ENCODE measurements at places on chromosomes 11 and 22.

DNA sequence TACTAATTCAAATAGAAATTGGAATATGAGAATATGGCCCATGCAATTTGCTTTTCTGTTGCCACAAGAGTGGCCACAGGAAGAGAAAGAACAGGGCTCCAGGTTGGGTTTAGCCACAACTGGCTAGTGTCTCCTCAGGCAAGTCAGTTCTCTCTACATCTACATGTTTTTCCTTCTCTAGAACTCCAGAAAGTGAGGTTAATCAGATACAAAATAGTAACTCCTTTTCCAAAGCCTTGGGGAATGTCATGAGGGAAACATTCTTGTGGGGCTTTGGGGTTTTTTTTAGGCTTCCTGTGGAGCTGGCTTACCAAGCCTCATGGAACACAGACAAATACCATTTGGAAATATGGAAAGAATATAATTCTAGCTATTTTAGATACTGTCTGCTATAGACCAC, 161.6 kb downstream of the NAV2 start:
- DNase-seq, result no peak

- DNase-seq, result peak; percentile 30
Observed at GRCh38 chr22:24183321-24184031, 2.2 kb downstream of the SUSD2 start.

DNA sequence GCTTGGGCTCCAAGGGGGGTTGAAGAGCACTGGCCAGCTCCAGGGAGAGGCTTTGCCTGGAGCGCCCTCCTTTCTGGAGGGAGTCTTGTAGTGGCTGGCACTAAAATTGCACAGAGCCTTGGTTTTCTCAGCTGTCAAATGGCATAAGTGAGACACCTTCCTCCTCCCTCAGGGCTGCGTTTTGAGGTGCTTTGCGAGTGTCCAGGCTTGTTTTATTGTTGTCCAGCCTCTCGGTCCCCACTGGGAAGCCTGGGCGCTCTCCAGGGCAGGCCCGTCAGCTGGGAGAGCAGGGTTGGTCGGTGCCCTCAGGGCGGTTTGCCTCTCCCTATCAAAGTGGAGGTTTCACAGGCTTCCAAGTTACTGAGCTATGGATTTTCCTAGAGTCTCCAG, 149.3 kb upstream of the B3GAT1 start:
- no peak for DNase-seq

GRCh38 chr11:46570790-46571398, 22.9 kb downstream of the AMBRA1 start:
- no peak for DNase-seq

GRCh38 chr11:119680541-119681360, 48.2 kb downstream of the NECTIN1 start:
- DNase-seq, result no peak

DNA sequence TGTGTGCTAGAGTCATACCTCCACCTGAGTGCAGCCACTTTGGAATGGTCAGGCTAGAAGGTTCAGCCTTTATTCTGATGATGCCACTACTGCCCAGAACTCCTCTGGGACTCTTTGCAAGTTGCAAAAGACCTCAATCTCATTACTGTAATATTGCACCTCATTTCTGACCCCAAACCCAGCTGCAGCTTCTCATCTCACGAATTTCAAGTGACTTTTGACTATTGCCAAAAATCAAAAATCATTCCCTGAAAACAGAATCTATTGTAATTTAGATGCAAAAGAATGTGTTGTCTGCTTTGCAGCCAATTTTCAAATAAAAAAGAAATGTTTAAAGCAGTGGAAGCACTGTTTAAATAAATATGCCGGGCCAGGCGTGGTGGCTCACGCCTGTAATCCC, 25.2 kb downstream of the GVQW3 start:
- no peak for DNase-seq

DNA sequence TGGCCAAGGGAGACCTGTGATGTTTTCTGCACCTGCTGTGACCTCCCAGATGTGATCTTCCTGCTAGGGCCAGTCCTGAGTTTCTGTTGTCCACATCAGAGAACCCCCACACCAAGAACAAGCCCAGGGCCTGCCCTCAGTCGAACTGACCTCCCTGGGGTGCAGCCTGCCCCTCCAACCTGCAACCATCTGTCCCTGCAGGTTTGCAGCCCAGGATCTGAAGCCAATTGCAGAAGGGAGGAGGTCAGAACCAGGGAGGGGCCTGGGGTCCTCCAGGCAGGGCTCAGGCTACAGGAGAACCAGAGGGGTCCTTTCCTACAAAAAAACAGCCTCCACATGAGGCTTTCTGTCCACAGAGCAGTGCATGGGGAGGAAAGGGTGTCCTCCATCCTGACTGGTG, 807 bp downstream of the TRIM3 start:
- no peak for DNase-seq

GRCh38 chr22:49833340-49834007, 5.8 kb upstream of the BRD1 start:
- DNase-seq, result no peak

- DNase-seq, result no peak
Observed at GRCh38 chr11:102611291-102611690, 13.8 kb downstream of the MMP20 start.

- DNase-seq, result no peak
Observed at GRCh38 chr22:27218012-27218920, 560.9 kb downstream of the MIAT start.

DNA sequence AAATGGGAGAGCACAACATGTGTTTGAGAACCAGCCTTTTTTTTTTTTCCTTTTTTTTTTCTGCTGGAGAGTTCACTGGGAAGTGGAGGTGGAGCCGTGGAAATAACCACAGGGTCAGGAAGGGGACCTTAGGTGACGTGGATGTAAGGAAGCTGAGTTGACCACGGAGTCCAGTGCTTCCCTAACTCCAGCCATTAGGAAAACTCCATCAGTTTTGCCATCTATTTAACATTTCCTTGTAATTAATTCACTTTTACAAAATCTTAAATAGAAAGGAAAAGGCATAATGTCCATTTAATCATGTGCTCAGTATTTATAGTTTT, 2.0 kb upstream of the CDK2AP2 start:
- DNase-seq, result no peak

DNA sequence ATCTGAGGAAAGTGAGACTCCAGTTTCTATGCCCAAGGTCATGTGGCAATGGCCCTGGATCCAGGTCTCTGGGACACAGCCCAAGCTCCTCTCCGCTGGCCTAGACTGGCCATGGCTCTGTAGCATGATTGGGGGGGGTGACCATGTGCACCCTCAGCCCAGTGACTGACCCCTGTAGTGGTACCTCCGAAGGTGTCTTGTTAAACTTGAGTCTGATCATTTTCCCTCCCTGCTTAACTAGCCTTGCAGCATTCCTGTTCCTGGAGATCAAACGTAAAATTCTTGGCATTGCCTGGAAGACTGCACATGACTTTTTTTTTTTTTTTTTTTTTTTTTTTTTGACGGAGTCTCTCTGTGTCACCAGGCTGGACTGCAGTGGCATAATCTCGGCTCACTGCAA, 1116.0 kb downstream of the TBC1D22A start:
- DNase-seq, result no peak

DNA sequence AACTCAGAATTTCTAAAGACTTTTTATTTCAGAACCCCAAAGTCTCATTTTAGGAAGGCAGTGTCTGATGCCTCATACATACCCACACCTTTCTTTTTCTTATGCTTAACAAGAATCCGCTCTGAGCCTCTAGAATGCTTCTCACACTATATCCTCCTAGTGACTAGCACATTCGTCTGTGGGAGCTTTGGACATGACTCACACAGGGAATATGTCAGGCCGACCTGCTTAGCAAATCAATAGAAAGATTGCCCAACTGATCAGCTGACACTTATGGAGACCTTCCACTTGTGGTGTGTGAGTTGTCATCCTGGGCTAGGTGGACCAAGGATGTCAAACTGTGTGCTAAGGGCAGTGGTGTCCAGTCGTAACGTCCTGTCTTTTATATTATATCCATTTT, 129.9 kb upstream of the TTC12 start:
- DNase-seq, result no peak

- DNase-seq, result no peak
Observed at GRCh38 chr11:64560139-64560771, 30.8 kb upstream of the SLC22A12 start.

GRCh38 chr11:14956111-14956510, 16.0 kb downstream of the CALCA start:
- no peak for DNase-seq

DNA sequence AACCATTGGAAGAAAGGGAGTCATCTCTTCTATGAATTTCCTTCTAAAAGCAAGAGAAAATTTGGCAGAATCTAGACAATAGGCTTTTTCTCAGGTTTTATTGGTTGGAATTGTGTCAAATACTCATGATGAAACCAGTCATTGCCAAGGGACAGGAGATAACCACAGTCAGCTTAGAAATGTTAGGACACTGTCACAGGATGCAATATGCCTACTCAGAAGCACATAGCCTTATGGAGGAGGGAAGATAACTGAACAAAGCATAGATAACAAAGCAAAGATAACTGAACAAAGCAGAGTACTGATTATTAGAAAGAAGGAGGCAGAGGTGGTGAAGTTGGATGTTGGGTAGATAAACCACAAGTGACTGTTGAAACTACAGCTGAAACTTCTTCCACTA, 303.5 kb upstream of the PDGFD start:
- DNase-seq, result no peak

- no peak for DNase-seq
Observed at GRCh38 chr11:125892994-125893393, 5.5 kb downstream of the HYLS1 start.

GRCh38 chr11:26901162-26901561, 92.8 kb upstream of the FIBIN start:
- DNase-seq, result peak; percentile 71

DNA sequence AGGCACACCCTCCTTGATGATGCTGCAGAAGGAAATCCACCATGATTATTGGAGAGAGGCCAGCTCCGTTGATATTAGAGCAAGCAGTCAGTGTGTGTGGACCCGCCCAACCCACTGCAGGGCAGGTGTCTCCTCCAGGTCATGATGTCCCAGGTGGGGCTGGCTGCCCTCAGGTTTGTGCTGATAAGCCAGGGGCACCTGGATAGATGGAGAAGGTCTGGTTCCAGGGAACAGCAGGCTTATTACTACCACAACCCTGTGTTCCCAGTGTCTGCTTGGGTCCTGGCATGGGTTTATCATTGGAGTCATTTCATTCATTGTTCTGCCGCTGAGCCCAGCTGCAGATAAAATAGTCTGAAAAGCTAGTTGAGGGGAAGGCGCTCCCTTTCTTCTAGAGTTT, 181.1 kb upstream of the NECTIN1 start:
- no peak for DNase-seq

- DNase-seq, result no peak
Observed at GRCh38 chr11:61756452-61757212, 4.2 kb downstream of the MYRF start.

- DNase-seq, result no peak
Observed at GRCh38 chr11:24622262-24622661, 125.4 kb downstream of the LUZP2 start.

DNA sequence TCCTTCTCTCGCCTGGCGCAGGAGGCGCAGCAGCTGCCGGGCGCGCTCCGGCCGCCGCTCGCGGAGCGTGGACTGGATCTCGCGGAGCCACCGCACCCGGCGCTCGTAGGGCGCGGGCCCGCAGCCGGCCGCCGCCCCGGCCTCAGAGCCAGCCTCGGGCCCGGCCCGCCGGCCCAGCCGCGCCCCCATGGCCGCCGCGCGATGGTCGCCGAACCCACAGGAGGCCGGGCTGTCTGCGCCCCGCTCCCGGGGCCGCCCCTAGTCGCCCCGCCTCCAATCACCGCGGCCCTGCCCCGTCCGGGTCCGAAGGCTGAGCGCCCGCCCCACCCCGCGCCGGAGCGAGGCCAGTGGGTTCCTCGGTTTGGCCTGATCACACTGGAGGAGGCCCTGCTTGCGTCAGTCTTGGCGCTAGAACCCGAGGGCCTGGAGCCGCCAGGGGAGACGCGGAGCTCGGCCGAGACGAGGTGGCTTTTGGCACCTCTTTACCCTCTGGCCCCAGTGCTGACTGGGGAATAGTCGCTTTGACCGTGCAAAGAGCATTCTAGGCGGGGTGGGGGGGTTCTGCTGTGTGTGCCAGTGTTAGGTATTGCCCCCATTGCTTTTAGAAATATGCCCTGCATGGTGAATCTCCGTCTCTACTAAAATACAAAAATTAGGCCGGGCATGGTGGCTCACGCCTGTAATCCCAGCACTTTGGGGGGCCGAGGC, at the start of gene LRRC75B:
Gene LRRC75B, minus strand, starts transcription at position 223 of the 708 bp plus-strand sequence. Its CDS starts 34 bp downstream, at position 189.
- DNase-seq, result peak; percentile 92

GRCh38 chr11:102332611-102332994, 14.4 kb upstream of the BIRC2 start:
- no peak for DNase-seq

GRCh38 chr11:2587976-2588748, 111.6 kb downstream of the KCNQ1OT1 start:
- DNase-seq, result peak; percentile 28

- no peak for DNase-seq
Observed at GRCh38 chr11:117541211-117541610, 213.6 kb downstream of the CEP164 start.

Data from left hindlimb (tissue), 1 donor.